ENCODE measurements at places on chromosomes 4 and X.

DNA sequence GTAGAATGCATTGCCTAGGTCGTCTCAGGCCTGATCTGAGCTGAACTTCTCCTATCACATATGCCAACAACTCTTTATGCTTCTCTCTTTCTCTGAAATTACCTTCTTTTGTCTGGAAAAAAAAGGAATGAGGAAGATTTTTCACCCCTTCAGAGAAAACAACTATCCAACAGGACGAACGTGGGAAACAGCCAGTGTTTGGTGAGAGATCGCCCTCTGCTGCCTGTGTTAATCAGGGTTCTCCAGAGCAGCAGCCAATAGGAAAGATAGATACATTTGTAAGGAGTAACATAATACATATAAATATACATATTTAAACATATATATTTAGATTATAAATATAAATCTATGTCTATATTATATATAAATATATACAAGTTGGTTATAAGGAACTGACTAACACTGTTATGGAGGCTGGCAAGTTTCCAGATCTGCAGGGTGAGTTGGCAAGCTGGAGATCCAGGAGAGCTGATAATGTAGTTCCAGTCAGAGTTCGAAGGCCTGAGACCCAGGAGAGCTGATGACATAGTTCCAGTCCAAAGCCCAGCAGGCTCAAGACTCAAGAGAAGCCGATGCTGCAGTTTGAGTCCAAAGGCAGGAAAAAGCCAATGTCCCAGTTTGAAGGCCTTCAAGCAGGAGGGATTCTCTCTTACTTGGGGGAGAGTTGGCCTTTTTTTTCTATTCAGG, 13.3 kb downstream of the CETN2 start:
- DNase-seq: no peak

DNA sequence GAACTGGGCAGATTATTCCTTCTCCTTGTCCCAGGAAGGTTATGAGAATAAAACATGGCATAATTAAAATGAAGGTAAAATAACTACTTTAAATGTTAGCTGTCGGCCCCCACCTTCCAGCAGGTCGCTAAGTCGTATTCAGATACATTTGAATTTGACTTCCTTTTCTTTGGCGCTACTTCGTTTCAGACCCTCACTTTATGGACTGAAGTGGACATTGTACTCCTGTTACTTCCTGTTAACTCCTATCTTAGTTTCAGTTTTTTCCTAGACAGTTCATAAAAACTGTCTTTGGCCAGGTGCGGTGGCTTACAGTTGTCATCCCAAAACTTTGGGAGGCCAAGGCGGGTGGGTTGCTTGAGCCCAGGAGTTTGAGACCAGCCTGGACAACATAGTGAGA, 5.7 kb downstream of the SYAP1 start:
- no peak for DNase-seq

DNA sequence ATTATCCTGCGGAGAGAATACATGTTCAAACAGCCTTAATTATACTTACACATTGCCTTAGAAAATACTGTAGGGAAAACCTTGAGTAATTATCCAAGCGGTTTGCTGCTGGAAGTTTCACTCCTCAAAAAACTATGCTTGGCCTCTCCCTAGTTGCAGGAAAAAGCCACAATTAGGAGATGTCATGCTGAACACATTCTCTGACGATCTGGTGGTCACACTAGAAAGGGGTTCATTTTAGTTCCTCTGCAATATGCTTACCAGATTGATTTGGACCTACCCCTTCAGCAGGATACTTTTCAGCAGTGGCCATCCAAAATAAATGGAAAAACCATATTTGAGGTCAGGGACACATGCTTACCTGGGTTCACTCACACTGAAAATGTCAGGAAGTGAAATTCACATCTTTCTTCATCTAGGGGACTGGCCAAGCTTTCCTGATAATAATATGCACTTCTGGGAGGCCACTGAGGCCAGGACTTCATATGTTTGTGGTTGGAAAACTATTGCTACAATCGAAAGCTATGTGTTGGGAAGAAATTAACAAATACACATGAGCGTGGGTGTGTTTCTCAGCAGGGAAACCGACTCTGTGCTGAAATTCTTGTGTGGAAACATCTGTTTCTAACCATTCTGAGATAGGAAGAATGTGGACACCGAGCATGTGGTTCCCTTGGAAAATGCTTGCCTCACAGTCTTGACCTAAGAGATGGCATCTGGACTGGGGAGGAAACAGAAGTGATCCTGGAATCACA, 68.8 kb downstream of the ATXN3L start:
- DNase-seq: no peak

DNA sequence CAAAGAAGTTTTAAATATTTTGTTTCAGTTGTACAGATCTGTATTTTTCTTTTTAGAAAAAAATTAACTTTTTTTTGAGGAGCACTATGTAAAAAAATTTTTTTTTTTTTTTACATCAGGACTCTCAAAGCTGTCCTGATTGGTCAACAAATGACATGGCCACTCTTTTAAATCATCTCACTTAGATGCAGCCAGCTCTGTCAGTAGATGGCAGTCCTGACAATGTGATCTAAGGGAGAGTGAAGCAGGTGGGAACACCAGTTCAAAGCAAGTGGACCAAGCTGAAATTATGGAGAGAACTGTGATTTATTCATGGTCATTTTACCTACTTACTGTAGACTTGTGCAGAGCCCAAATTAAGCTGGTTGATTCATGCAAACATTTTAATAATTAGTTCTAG, 174.7 kb upstream of the GPRIN3 start:
- no peak for DNase-seq

GRCh38 chr4:186102931-186103330, 1.6 kb upstream of the FAM149A start:
- DNase-seq: no peak

- no peak for DNase-seq
Measured at GRCh38 chrX:78105944-78106650, 2.0 kb downstream of the PGK1 start.

DNA sequence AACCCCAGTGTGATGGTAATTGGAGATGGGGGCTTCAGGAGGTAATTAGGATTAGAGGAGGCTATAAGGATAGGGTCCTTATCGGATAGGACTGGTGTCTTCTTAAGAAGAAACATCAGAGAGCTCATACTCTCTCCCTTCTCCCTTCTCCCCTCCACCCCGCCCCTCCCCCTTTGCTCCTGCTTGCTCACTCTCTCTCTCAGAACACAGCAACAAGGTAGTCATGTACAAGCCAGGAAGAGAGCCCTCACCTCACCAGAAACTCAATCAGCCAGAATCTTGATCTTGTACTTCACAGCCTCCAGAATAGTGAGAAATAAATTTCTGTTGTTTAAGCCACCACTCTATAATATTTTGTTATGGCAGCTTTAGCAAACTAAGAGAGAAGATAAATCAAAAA, 4.5 kb downstream of the DDX60L start:
- no peak for DNase-seq

DNA sequence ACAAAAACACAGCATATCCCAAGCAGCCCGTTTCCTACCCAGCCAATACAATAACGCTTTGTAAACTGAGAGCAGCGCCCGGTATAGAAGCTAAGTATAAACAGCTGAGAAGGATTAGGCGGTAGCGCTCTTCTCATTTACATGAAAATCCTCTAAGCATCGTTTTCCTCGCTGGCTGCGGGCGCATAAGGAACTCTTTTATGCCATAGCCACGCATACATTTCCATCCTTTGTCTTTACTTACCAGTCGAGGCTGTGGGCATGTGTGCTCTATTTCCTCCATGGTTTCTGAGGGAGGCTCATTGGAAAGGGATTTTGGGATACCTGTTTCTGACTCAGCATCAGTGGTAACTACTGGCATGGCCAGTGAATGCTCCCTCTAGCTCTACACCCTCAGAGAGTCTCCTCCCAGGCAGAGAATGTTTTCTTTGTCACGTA, 383 bp downstream of the PCYT1B start:
- no peak for DNase-seq

- no peak for DNase-seq
Measured at GRCh38 chrX:103518571-103518970, 718 bp downstream of the RAB40A start.

DNA sequence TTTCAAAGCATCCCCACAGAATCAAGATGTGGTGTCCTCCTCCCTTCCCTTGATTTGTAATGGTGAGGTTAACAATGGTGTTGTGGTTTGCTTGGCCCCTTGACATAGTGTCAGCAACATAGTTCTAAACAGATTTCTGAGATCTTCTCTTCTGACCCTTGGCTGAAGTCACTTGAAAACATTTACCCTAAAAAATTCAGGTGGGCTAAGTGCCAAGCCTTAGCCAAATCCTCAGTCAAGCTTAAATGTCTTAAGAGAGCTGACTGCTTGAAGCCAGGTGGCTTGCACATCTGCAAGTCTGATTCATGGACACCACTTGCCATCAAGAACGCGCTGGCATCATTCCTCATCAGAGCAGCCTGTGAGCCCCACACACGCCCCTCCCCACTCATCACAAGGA, 173.2 kb downstream of the MGST2 start:
- no peak for DNase-seq

- no peak for DNase-seq
Measured at GRCh38 chr4:39323821-39324220, 42.3 kb downstream of the RFC1 start.

DNA sequence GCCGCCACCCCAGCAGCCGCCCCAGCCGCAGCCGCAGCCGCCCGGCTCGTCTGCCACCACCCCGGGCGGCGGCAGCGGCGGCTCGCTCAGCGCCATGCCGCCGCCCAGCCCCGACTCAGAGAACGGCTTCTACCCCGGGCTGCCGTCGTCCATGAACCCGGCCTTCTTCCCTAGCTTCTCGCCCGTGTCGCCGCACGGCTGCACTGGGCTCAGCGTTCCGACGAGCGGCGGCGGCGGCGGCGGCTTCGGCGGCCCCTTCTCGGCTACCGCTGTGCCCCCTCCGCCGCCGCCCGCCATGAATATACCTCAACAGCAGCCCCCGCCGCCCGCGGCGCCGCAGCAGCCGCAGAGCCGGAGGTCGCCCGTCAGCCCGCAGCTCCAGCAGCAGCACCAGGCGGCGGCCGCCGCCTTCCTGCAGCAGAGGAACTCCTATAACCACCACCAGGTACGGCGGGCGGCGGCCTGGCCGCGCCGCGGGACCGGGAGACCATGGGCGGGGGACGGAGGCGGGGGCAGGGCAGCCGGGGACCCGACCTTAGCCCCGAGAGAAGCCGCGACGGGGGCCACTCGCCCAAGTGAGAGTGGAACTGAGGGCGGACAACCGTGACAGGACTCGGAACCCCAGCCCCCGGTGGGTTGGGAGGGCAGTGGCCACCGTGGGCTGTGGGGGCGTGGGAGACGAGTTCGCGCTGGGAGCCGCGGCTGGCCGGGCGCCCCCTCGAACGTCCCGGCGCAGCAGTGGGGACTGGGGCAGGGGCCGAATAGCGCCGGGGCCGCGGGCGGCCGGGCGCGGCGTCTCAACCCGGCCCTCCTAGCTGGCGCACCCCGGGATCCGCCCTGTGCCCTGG, 1.8 kb downstream of the CPEB2 start:
- no peak for DNase-seq

DNA sequence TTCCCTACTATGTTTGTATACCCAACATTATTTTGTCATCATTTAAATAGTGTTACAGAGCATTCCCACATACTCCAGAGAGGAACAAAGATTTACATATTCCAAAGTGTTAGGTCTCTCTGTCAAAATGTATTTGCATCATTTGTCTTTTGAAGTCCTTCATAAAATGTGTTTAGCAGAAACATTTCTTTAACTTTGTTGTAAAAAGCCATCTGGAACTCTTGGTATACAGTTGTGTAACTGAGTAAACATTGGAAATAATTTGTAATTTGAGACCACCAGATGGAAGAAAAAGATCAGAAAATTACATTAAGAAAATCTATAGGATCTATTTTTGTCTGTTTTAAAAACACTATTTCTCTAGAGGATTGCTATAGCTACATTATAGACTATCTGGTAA, 56.6 kb upstream of the ALB start:
- DNase-seq: no peak

DNA sequence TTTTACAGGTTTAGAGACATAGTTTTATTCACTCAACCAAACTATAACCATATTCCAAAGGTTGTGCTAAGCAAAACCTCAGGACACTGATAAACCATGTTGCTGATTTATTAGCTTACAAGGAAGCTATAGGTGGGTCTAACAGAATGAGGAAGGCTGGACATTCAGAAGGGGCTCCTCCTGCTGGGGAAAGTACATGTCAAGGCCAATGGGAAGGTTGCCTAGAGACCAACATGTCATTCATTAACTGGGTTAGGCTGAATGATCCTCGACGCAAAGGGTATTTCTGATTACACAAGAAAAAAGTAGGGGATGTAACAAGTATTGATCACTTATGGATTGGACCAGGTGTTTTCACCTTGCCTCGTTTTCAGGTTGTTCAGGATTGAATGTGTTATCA, 30.3 kb downstream of the SLC10A6 start:
- DNase-seq: no peak

DNA sequence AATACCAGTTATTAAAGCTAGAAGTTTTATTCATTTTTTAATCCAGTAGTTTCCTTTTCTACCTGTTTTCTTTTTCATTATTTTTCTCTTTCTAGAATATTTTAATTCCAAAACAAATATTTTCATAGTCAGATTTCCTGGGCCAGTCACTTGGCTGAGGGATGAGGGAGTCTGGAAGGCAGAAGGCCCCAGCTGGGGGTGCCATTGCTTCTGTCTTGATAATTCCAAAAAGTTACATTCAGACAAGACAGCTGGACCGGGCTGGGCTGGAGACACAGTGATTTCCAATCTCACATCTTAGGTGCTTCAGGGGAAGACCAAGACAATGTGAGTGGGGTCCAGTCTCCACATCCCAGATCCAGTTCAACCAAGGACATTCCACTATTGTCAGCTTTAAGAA, 263.5 kb downstream of the TMA16 start:
- DNase-seq: no peak

- DNase-seq: no peak
Measured at GRCh38 chr4:182560358-182560757, 317.2 kb downstream of the TENM3 start.

DNA sequence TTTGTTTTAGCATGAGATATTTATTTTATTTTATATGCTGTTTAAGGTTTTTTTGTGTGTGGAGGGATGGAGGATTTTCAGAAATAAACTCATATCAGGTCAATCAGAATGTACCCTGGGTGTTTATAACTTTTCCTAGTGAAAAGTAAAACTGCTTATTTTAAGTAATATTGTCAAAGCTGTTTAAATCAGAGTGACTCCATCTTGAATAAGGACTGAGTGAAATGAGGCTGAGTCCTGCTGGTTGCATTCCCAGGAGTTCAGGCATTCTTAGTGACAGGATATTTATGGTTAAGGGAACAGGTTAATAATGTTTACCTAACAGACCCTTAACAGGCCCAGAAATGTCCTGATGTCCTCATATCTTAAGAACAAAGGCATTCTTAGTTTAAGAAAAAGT, 1160.9 kb upstream of the PCDH7 start:
- no peak for DNase-seq

DNA sequence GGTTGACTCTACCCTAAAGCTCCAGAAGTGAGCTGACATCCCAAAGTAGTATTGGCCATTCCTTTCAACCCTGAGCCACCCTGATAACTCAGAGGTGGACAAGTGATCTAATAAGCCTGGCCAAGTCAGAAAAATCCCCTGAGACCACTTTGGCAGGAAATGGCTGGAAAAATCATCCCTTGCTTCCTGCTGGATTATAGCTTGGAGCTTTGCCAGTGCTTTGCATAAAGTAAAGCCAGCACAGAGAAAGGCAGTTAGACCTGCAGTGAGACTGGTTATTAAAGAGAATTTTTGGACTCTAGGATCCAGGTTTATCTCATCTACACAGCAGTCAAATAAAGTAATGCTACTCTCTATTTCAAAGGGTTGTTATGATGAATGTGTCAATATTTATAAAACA, 6.4 kb downstream of the CXCL3 start:
- no peak for DNase-seq

Measured in cerebellar nuclear complex (tissue), 1 donor.